Activated naive CD4-positive, alpha-beta T cell (primary cell): ENCODE measurements at places on chromosomes 2 and 18.

GRCh38 chr2:222313816-222314215, 15.0 kb upstream of the PAX3 start:
- DNase-seq = no peak

- no peak for DNase-seq
Observed at GRCh38 chr2:219461669-219462068, 27.0 kb downstream of the SPEG start.

DNA sequence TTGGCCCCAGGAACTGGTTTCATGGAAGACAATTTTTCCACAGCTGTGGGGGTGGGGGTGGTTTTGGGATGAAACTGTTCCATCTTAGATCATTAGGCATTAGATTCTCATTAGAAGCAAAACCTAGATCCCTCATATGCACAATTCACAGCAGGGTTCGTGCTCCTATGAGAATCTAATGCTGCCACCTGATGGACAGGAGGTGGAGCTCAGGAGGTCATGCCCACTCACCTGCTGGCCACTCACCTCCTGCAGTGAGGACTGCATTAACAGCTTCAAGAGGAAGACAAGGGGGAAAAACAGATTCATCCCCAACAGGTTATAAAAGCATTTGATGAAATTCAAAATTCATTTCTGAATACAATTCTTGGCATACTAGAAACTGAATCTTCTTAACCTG, 38.5 kb downstream of the THAP4 start:
- DNase-seq = no peak

DNA sequence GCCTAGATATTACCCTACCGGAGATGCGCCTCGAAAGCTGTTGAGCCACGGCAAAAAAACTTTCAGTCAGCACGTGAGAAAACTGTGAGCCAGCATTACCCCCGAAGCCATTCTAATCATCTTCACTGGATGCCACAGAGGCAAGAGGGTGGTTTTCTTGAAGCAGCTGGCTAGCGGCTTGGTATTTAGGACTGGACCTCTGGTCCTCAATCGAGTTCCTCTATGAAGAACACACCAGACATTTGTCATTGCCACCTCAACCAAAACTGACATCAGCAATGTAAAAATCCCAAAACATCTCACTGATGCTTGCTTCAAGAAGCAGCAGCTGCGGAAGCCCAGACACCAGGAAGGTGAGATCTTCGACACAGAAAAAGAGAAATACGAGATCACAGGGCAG, 52.8 kb upstream of the SLC66A3 start:
- DNase-seq = no peak

DNA sequence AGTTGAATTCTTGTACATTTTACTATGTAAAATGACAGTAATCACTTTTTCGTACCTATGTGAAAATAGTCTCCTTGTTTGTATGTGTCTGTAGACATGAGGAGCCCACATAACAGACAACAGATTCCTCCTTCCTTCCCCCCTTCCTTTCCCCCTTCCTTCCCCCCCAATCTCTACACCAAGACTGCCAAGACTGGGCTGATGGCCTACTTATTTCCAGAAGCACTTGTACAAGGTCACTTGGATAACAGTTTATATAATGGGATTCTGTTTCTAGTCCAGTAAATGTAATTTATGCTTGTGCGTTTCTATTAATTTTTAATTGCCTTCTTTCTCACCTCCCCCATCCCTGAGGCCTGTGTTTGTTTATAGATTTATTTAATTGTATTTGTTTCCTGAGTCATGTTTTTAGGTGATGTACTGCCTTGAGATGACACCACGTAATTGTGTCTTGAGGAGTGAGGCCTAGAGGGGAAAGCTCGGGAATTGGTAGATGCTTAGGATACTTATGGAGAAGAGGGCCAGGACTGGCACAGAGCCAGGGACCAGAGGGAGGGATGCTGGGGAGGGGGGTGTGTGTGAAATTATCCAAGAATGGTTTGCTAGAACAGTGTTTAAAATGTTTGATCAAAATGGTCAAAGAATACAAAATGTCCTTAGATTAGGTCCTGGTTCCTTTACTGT, 12.3 kb downstream of the B3GNT2 start:
- DNase-seq = no peak

- DNase-seq = no peak
Observed at GRCh38 chr2:207706936-207707860, 4.2 kb upstream of the CCNYL1 start.

- DNase-seq = no peak
Observed at GRCh38 chr2:63046961-63047320, 3.7 kb upstream of the OTX1 start.
